ENCODE measurements at places on chromosomes 16 and 17.

DNA sequence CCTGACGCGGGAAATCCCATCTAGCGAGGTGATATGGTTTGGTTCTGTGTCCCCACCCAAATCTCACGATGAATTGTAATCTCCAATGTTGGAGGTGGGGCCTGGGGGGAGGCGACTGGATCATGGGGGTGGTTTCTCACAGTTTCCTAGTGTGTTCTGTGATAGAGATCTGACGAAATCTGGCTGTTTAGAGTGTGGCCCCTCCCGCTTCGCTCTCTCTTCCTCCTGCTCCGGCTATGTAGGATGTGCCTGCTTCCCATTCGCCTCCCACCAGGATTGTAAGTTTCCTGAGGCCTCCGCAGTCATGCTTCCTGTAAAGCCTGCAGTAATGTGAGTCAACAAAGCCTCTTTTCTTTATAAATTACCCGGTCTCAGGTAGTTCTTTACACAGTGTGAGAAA lies 31.6 kb downstream of the IFT140 start:
- DNase-seq, result no peak

- no peak for DNase-seq
Measured at GRCh38 chr16:69253870-69254341, 57.2 kb upstream of the VPS4A start.

- DNase-seq, result no peak
Measured at GRCh38 chr16:81143921-81144471, 47.8 kb upstream of the GCSH start.

- DNase-seq, result no peak
Measured at GRCh38 chr17:10091046-10091445, 107.4 kb downstream of the GAS7 start.

- DNase-seq, result no peak
Measured at GRCh38 chr17:64480951-64481350, 15.9 kb downstream of the POLG2 start.

DNA sequence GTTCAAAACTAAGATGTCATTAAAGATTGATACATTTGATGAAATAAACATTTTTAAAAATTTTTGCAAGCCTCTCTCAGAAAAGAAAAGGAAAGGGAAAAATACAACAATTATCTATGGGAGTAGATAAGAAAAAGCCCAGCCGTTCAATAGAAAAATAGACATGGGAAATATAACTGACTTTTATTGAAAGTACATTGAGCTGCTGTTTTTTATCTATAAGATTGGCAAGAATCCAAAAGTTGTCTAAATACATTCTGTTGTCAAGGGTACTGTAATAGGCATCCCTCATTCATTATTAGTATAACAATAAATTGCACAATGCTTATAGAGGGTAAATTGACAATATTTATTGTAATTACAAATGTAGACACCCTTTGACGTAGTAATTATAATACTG lies 38.4 kb upstream of the IRX6 start:
- DNase-seq, result no peak

DNA sequence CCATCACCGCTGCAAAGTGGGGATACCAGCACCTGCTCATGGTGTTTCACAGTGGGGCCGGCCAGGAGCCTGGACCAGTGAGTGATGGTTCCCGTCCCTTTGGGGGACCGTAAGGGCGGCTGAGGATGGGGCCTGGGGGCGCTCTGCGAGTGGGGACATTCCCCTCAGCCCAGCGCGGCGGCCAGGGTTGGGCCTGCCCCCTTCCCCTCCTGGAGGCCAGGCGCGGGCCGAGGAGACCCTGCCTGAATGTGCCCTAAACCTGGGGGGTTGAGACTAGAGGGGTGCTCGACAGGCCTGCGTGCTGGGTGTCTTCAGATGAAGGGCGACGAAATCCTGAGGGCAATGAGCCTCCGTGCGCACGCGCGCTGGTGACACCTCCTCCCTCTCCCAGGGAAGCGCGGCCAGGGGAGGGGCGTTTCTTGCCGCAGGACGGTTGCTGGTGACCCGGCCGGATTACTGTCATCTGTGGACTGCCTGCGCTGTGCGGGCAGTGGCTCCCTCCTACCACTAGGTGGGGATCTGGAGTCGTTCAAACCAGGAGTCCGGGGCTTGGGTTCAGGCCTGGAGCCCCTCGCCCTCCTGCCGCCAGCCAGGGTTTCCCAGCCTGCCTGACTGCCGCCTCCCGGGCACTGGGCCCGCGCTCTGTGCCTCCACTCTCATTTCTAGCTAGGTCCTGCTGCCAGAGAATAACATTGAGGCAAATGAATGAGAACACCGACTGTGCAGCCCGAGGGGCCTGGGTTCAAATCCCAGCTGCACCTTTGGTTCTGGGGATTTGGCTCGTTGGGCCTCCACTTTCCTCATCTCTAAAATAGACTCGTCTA lies 17.1 kb downstream of the TBX2 start:
- no peak for DNase-seq
